ENCODE measurements at places on chromosomes 3 and 15.

DNA sequence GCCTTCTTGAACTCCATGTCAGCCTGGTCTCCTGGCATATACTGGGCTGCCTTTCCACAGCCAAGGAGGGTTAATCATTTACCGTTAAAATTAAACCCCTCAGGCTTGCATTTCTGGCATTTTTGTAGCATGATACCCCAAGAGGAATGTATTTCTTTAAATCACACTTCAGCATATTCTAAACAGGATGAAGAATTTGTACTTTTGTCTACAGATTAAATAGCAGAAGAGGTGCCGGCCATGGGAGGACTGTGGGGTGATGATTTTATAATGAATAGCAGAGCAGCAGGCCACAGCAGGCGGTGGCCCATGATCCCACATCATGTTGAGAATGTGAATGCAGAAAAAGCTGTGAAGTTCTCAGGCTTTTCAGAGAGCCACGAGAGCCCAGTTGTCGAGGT, 90.2 kb downstream of the ARNT2 start:
- DNase-seq = no peak

DNA sequence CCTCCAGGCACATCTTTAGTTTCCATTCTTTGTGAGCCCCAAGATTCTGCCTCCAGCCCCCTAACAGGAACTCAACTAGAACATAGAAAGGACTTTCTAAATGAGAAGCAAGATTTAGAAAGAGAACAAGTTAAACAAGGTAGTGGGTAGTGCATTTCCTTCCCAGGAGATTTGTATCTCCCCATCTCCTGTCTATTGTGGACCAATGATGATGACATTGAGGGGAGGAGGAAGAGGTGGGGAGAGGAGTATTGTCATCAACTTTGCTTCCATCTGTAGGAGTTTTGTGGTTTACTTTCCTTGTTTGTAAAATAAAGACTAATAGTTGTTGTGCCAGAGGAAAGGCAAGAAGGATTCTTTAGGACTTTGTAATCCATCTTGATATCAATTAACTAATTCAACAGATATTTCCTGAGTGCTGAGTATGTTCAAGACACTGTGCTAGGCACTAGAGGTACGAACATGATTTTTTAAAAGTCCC, 235.3 kb upstream of the ROPN1 start:
- no peak for DNase-seq

GRCh38 chr15:101647251-101647650, 4.9 kb downstream of the TM2D3 start:
- no peak for DNase-seq

- DNase-seq = no peak
Measured at GRCh38 chr15:95407534-95407933, 923.0 kb upstream of the NR2F2 start.

- DNase-seq = no peak
Measured at GRCh38 chr3:20096135-20096685, 56.0 kb downstream of the KAT2B start.

DNA sequence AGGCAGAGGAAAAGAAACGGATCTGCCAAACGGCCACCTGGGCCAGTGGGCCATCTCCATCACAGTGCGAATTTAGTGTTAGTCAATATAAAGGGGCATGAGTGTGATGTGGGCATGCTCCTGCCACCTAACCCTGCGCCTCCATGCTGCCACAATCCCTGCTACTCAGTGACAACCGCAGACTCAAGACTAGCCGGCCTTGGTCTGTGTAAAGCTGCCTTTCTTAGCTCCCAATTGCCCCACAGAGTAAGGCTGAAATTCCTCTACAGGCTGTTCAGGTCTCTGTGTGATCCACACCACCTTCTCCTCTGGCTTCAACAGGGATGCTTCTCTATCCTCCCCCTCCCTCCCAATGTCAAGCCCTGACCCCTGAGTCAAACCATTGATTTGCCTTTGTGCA, 269.7 kb downstream of the XXYLT1 start:
- DNase-seq = no peak

DNA sequence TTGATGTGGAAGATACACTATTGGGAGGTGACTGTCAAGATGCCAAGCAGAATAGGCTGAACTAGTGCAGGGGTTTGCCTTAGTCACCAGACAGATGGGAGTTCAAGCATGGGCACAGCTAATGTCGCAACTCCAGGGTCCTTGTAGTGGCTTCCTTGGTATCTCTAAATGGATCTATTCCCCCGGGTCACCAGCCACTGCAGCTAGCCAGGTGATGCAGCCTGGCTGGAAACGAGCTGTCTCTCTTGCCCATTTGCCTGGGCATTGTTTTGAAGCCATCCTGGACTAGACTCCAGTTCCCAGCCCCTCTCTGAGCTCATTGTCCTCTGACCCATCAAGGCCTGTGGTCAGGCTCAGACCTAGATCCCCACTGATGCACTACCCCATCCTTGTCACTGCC, 8.4 kb upstream of the CPEB1 start:
- no peak for DNase-seq

GRCh38 chr3:46859001-46859710, 4.1 kb downstream of the MYL3 start:
- DNase-seq = no peak

GRCh38 chr3:115689928-115690327, 66.6 kb downstream of the GAP43 start:
- peak; percentile 60 for DNase-seq

- no peak for DNase-seq
Measured at GRCh38 chr3:142492184-142492583, 44.3 kb upstream of the XRN1 start.

GRCh38 chr3:163555918-163556317, 1522.4 kb downstream of the SI start:
- no peak for DNase-seq

- DNase-seq = no peak
Measured at GRCh38 chr3:43894176-43895049, 203.7 kb downstream of the ABHD5 start.

GRCh38 chr3:56209982-56210751, 258.1 kb downstream of the ERC2 start:
- no peak for DNase-seq

DNA sequence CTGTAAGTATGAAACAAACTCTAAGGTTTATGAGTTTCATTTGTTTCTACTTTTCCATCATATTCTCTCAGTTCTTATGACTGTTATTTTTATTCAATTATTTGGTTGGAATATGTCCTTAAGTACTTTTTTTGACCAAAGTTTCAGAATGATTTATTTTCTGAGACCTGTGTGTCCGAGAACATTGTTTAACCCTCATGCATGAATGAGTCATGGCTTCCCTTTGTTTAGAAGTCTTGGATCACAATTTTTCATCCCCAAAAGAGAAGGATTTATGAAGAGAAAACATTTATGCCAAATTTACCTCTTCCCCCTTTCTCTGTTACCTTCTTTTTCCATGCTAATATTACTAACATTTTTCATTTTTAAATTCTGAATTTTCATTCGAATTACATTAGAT, 518.0 kb upstream of the NR2F2 start:
- no peak for DNase-seq

DNA sequence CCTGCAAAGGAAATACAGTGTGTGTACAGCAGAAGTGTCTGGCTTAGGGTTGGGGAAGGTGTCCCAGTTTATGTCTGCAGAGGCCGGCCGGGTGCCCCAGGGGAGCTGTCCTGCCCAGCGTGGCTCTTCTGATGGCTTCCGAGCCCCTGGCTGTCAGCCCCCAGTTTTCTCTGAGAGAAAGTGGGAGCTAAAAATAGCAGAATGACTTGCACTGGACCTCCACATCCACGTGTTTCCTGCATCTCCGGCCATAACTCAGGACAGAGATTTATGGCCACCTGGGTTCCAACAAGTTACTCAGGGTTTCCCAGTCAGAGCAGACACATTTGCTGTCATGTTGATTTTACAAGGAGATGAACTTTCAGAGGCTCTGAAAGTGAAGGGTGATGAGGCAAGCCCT, 192.0 kb downstream of the ATP10A start:
- no peak for DNase-seq

DNA sequence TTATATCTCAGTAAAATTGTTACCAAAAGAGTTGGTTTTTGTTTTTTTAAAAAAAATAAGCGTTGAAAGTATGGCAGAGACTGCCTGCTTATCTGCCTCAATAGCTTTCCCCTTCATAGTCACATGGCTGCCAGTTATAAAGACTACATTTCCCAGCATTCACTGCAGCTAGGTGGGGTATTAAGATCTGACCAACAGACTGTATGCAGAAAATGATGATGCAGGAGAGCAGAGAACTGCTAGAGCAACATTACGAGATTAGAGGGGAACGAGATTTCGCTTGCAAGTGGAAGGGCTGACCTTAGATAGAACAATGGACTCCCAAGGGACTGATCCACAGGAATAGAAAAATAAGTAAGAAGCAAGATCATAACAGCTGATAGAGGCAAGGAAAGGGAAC, 14.3 kb downstream of the RHOA start:
- DNase-seq = no peak

- DNase-seq = no peak
Measured at GRCh38 chr15:81163961-81164800, 30.1 kb downstream of the CFAP161 start.

DNA sequence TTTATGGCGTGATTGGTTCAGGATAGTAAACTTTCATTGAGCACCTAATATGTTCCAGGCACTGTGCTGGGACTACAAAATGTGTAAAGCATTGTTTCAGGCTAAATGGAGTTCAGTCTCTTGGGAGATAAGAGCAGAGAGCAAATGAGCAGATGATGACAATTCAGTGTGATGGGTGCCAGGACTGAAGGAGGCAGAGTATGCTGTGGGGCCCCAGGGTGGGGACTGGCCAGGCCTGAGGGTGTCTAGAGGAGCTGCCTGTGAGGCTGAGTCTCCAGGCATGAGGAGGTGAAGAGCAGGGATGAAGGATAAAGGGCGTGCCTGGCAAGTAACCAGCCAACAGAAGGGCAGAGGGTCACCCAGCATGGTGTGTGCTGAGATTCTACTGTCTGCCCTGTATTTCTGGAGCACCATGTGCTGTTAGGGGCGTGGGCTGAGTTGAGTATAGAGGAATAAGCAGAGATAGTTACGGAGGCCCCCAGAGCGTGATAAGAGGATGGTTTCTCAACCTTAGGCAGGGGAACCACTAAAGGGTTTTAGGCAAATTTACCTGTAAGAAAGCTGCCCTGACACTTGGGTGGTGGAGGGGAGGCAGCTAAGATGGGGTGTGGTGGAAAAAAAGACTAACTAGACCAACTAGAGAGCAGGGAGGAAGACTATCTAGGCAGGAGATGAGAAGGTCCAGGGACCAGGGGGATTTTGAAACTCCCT, 38.5 kb downstream of the EPHB1 start:
- no peak for DNase-seq

GRCh38 chr15:27396996-27397395, 426.0 kb downstream of the GABRG3 start:
- DNase-seq = no peak

GRCh38 chr3:141388823-141389621, 20.7 kb downstream of the ZBTB38 start:
- no peak for DNase-seq

GRCh38 chr15:42796955-42797782, 60.2 kb upstream of the CDAN1 start:
- no peak for DNase-seq

- DNase-seq = no peak
Measured at GRCh38 chr15:52309154-52309548, 13.5 kb upstream of the MYO5C start.

DNA sequence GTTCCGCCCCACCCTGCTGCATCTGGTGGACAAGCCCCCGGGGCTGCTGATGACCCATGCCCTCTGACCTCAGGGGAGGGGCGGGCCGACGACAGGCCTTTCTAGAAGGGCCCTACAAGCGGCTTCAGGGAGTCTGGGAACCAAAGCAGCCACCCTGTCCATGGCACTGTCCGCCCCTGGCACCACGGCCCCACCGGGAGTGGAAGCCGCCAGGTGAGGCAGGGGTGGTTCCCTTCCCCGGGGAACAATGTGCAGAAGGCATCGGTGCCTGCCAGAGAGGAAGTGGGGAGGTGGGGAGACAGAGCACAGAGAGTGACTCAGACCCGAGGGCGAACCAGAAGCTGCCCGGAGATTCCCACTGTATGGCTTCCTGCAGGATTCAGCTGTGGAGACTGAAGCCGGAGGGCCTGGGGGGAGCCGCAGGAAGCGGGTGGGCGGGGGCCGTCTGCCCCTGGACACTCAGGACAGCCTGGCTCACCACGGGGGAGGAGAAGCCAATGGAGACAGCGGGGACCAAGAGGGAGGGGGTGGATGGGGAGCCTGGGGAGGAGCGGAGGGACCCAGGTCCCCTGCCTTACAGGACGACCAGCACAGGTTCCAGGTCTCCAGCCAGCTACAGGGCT, 134.0 kb downstream of the TPRA1 start:
- DNase-seq = no peak

DNA sequence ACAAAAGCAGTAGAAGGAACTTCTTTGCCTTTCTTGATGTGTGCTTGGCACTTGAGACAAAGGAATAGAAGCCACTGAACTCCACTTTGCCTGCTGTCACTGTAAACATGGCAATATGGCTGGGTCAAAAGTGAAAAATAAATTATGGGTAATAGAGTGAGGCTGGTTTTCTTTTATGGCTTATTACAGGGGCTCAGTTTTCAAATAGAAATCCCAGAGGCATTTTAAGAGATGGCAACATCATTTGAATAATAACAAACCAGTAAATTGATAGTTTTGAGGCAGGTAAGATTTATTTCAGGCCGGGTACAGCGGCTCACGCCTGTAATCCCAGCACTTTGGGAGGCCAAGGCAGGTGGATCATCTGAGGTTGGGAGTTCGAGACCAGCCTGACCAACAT, 2.8 kb downstream of the C3orf52 start:
- no peak for DNase-seq

DNA sequence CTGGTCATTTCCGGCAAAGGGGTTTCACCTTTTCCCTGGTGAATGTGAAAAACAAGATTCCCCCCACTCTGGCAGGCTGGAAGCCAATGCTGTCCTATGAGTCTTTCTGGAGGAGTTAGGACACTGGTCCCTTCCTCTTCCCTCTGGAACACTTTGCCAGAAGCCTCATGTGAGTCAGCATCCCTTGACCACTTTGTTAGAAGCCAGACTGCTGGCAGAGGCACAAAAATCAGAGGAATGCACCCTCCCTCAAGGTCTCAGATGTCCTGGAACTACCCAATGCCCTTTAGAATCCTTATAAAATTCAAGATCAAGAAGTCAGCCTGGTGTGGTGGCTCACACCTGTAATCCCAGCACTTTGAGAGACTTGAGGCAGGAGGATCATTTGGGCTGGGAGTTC, 26.6 kb downstream of the ITGB5 start:
- no peak for DNase-seq

DNA sequence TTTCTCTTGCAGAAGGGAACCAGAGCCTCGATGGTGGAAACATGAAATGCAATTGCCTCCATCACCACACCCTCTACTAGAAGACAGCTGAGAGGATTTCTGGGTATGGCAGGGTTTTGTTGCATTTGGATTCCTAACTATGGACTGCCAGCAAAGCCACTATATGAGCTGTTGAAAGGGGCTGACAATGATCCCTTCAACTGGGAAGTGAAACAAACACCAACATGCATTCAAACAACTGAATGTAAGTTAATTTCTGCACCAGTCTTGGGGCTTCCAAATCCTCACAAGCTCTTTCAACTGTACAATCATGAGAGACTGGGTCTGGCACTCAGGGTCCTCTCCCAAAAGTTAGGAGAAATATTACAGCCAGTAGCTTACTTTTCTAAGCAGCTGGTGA, 116.7 kb upstream of the PLCL2 start:
- no peak for DNase-seq
